ENCODE measurements at places on chromosomes 6 and 20.
A peak's percentile ranks its signal among the peaks of the same experiment; 100 is the strongest.

GRCh38 chr6:104050455-104050854 is 809.3 kb downstream of the HACE1 start:
- no peak for DNase-seq

GRCh38 chr20:11217326-11218172 is 543.8 kb upstream of the JAG1 start:
- no peak for DNase-seq

DNA sequence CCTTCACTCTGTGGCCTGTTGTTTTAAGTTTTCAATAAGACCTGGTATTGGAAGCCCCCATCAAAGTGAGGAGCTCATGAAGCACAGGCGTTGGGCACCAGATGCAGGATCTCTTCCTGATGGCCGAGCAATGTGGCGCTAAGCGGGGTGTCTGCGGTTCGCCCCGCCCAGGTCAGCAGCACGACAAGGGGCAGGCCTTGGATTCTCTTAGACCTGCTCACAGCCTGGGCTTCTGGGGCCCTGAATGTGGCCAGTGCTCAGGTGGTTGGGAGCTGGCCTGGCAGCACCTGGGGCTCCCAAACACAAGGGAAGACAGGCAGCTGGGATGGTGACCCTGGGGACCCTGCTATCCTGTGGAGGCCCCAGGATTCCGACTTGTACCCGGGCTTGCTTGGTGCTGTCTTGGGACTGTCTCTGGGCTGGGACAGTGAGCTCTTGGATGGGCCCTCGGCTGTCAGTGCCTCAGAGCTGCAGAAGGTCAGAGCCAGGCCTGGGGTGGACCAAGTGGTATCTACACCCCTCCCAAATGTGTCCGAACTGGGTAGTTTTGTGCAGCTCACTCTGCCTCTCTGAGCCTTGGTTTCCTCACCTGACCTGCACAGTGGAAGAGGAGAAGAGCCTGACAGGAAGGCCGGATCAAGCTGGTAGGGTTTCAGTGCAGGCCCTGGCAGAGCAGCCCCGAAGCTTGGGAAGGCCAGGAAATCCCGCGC is 69.1 kb downstream of the PHACTR3 start:
- no peak for DNase-seq

- no peak for DNase-seq
These were observed 161.6 kb downstream of the QRSL1 start for GRCh38 chr6:106790935-106791334.

DNA sequence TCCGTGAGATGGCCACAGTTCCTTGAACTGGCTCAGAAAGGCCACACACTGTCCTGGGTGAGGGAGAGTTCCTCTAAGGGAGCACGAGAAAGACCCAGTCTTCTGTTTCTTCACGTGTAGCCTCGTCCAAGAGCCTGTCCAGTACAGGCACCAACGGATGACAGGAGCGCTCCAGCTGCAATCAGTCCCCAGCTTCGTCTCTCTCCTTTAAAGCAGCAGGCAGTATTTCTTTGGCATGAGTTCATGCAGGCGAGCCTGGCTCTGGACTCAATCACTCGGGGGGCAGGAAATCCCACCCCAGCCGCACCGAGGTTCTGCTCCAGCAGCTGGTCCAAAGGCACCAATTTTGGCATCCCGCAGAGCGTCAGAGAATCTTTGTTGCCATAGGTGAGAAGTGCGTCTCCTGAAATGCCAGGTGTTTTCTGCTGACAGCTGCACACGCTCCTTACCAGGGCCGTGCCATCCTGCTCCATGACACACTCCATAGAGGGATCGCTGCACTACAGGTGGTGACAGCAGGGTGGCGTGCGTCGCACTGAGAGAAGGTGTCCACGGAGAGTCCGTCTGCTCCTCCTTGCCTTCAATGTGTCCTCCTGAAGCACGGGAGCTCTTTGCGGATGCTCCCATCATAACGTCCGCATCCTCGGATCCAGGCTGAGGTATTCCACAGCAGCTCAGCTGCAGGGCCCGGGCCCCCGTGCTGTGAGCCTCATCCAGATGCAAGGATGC is 59.6 kb upstream of the AFDN start:
- no peak for DNase-seq

- no peak for DNase-seq
These were observed 1.3 kb upstream of the VSX1 start for GRCh38 chr20:25083141-25083772.

- no peak for DNase-seq
These were observed 11.9 kb upstream of the RBM38 start for GRCh38 chr20:57379263-57379647.

GRCh38 chr6:28922004-28922820 is 1.6 kb downstream of the TRIM27 start:
- DNase-seq = peak; percentile 11

DNA sequence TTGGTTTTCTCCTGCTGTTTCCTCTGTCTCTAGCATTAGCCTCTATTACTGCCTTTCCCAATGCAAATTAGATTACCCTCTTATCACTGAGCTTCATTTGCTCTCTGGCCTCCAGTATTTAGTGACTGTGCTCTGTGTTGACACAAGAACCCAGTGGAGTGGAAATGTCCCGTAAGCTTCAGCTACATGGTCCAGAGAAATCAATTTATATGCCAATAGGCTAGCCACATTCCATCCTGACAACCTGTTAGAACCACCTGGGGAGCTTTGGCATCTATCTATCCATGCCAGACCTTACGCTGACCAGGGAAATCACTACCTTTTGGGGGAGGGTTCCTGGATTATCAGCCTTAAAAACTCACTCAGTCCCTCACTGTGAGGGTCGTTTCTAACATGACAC is 459.6 kb downstream of the UTRN start:
- DNase-seq = no peak

GRCh38 chr20:40468759-40469158 is 220.3 kb downstream of the MAFB start:
- no peak for DNase-seq

GRCh38 chr20:59356662-59357165 is 56.3 kb downstream of the EDN3 start:
- DNase-seq = no peak

GRCh38 chr6:55950071-55950814 is 74.9 kb upstream of the BMP5 start:
- DNase-seq = no peak
